ENCODE measurements at places on chromosomes 2 and 18.

GRCh38 chr2:122531290-122532071, 776.0 kb downstream of the TSN start:
- DNase-seq = no peak

DNA sequence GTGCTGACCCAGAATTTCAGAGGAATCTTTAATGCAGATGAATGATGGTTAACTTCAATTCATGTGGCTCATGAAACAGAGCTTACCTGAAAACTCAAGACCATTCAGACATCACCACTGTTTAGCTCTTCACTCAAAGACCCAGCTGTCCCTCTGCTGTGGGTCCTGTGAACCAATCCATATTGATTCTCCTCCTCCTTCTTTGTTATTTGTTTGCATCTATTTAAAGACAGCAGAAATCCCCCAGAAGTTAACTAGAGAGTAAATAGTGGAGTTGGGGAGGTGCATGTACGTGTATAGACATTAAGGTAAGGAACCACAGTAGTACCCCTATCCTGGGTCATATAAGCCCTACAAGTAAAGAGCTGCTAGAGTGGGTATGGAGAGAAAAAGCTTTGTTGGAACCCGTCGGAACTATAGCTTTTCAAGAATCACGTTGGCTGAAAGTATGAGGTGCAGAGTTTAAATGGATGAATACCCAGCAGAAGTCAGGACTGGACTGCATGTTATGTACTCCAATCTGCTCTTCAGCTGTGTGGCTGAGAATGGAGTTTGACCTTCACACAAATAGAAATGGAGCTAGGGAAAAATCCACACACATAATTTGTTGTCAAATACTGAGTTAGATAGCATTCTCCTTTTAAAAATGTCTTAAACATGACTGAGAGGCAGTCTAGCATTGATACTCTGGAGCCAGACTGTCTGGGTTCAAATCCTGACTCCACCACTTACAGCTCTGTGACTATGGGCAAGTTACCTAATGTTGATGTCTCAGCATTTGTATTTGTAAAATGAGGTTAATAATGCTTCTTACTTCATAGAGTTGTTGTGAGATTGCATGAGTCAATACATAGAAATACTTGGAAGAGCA, 81.7 kb upstream of the HK2 start:
- no peak for DNase-seq

- DNase-seq = no peak
Observed at GRCh38 chr2:156242874-156243273, 89.6 kb downstream of the NR4A2 start.

DNA sequence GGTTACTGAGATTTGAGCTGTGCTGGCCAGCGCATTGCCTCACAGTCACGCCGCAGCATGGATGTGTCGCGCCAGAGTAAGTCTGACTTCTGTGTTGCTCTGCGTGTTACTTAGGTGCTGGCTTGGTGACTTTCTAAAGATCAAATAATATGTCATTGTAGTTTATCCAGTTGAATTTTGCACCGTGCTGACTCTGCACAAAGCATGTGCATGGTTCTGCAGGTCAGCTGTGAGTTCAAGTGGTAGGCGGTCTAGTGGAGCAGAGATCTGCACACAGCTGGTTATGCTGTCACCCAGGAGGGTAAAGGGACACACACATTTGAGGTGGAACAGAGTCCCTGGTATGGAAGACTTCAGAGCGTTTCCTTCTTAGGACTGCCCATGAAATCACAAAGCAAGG, 105.1 kb downstream of the CEP192 start:
- no peak for DNase-seq

DNA sequence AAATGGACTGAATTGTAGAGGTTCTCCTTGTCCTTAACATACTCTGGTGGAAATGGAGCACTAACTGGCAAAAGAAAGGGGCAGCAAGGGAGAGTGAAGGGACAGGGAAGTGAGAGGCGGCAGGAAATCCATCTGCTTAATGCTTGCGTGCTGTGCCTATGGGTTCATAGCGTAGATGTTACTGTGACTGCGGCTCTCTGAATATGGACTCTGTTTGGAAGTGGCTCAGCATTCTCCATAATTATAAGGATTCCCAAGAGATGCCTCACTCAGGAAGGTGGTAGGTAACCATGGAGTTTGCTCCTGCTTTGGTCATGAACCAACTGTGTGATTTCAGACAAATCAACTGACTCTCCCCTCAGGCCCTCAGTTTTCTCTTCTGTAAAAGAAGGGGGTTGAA, 50.0 kb downstream of the MYO3B start:
- DNase-seq = no peak

- no peak for DNase-seq
Observed at GRCh38 chr2:53058526-53058925, 709.1 kb upstream of the CHAC2 start.

Measured in AML-193 (cell line).